Activated CD4-positive, alpha-beta T cell treated with anti-CD3 and anti-CD28 coated beads, Interleukin-2, amount 10 ng/mL, durations not matched to agents 24 days and 14 days (primary cell): ENCODE measurements at places on chromosomes 1 and 21. TPM values are rescaled to one million over a fixed set of nuclear protein-coding genes. Genes with fewer than 3 reads are reported as not detected.

RNU1-3 gene
- total RNA-seq = 1,962 and 2,189 TPM in 2 replicates

DNA sequence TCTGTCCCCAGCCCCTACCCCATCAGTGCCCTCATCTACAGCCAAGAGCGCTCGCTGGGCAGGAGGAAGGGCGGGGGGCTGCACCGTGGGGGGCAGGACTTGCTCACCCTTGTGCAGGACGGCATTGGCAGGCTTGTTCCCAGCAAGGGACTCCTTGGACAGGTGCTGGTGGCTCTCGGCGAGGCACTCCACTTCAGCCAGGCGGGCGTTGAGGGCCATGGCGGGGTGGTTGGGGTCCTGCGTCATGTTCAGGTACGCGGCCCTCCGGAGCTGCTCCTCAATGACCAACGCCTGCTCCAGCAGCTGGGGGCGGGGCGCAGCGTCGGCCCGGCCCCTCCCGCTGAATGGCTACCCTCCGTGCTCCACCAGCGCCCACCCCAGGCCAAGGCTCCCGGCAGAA lies 64.0 kb downstream of the KCNAB2 start:
- H3K4me1 ChIP-seq = no peaks in the 10 kb centered on the region
- no peak overlapping the region for H3K27ac ChIP-seq

DNA sequence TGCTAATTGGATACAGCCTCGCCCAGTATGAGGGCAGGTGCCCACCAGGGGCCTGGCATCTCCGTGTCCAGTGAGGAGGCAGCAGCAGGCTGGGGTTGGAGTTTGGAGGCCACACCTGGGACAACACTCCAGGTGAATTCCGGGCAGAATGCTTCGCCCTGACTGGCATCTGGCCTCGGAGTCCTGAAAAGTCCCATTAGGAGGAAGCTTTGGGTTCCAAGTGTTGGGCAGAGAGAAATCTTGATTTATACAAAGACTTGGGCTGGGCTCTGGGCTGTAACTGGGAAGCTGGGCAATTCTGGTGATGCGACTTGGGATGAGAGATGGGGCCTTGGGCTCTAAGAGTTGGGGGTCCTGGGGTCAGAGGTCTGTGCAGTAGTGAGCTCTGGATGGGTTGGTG lies 48.1 kb upstream of the CSF3R start:
- no peaks in the 10 kb centered on the region for H3K36me3 ChIP-seq
- DNase-seq = no peak
- H3K27me3 ChIP-seq = peaks cover 5% of the 10 kb centered on the region

DNA sequence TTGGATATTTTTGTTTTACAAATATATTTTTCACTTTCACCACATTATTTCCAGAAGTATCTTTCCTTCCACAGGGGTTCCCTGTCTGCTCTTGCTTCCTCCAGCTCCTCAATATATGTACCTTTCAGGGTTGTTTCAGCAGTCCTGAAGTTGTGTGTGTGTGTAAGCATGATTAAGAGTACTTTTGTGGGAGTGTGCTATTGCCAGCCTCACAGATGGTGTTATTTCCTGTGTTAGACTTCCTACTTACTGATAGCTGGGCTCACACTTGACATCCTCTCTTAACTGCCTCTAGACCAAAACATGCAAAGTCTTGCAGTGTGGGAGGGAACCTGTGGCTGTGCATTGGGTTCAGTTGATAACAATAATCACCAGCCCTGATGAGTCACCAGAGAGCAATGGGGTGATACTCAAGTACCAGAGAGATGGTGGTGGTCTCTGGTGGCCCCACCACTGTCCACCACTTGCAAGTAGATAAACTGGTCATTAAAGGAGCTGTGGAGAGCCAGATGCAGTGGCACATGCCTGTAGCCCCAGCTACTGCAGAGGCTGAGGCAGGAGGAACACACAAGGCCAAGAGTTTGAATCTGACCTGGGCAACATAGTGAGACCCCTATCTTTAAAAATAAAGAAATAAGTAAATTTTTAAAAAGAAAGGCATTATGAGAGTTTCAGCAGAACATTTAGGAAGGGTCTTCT lies 126.7 kb downstream of the NR5A2 start:
- no peaks in the 10 kb centered on the region for H3K36me3 ChIP-seq
- peak; percentile 89 for DNase-seq
- peak overlapping the region; percentile 60 for H3K4me3 ChIP-seq
- peak overlapping the region; percentile 88 for H3K27ac ChIP-seq
- H3K4me1 ChIP-seq = peaks cover 47% of the 10 kb centered on the region
- H3K27me3 ChIP-seq = no peaks in the 10 kb centered on the region

LMX1A gene
- not detected in 2 replicates for total RNA-seq

DNA sequence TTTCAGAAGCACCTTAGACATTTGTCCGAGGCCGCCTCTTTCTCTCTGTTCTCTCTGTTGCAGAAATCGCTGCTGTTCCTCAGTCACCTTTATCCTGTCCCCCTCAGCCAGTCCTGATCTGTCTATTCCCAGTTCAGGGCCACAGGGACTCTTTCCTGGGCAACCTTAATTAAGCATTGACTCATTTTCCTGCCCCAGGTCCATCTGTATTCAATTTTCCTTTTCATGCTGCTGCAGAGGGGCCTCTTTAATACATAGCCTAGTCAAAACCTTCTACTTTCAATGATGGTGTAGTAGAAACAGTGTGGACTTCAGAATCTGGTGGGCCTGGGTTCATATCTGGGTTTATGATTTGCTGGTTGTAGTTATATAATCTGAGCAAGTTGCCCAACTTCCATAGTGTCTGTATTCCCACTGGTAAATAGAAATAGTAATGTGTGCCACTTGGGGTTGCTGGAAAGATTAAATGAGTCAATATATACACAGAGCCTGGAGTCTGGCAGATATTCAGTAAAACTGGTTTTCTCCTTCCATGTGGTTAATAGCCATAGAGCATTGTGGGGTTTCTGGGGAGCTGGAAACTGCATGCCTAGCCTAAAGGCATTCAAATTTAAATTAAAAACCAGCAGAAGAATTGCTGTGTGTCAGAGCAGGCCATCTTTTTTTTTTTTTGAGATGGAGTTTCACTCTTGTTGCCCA lies 4.5 kb downstream of the TRAF5 start:
- no peaks in the 10 kb centered on the region for H3K27me3 ChIP-seq
- H3K4me1 ChIP-seq = peaks cover 81% of the 10 kb centered on the region
- H3K27ac ChIP-seq = peak overlapping the region; percentile 23
- peaks cover 37% of the 10 kb centered on the region for H3K36me3 ChIP-seq

DNA sequence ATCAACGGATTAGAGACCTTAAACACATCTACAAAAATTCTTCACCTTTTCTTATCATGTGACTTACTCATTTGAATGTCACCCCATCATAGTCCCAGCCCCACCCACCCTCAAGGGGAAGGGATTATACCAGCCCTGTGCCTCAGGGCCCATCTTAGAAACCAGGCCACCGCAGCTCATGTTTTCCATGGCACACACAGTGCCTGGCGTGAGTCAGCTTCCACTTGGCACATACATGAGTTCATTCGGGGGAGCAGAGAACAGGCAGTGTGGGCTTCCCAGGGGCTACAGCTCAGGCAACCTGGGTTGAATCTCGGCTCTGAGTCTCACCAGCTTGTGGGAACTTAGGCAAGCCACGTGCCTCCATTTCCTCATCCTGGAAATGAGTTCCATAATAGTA lies 310.6 kb downstream of the NPHP4 start:
- H3K27ac ChIP-seq = no peak overlapping the region
- H3K4me1 ChIP-seq = no peaks in the 10 kb centered on the region
- no peaks in the 10 kb centered on the region for H3K36me3 ChIP-seq
- no peak for DNase-seq

MXRA8 gene
- 0.24 and 0.75 TPM in 2 replicates for total RNA-seq

TGFB2 gene
- not detected in 2 replicates for total RNA-seq

GRCh38 chr1:31436596-31437432 lies 23.8 kb downstream of the SERINC2 start:
- H3K4me1 ChIP-seq = no peaks in the 10 kb centered on the region
- no peaks in the 10 kb centered on the region for H3K27me3 ChIP-seq
- no peak overlapping the region for H3K4me3 ChIP-seq
- no peak overlapping the region for H3K27ac ChIP-seq
